ENCODE measurements at places on chromosomes 6 and 20. TPM values are rescaled to one million over a fixed set of nuclear protein-coding genes. Genes with fewer than 3 reads are reported as not detected.

Gene PAK5
- total RNA-seq = 67.0 TPM

Gene TCP11
- total RNA-seq = 0.63 TPM

Gene PACRG
- total RNA-seq = 8.5 TPM

Gene OXT
- total RNA-seq = not detected

Gene SLC17A1
- total RNA-seq = not detected

Measured in parietal lobe (tissue), 2 donors.